HEK293T (cell line): ENCODE measurements at places on chromosomes 4 and X.

DNA sequence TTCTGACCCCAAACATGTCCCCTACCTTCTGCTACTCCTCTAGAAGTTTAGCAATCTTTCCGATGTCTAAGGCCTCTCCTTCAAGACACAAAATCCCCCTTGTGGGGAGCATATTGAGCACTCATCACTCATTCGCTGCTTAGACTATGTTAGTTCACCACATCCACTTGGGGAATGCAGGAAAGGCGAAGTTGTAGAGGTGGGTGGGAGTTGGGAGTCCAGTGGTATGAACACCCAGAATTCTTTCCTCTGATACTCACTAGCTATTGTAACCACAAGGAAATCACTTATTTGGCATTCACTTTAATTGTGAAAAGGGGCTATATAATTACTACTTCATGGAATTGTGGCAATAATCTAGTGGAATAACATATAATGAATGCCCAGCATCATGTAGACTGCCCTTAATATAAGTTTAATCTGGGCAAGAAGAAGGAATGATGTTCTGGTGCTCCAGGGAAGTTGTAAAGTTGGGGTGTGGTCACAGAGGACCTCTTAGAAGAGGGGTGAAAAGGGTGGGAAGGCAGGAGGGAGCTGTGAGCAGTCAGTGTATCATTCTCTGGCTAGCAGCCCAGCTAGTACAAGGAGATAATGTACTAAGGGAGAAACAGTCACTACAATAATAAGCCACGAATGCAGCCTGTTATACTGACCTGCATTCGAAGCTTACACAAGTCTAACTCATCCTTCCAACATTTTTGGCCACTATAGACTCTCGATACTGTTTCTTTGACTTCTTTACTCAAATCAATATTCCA, 468.2 kb upstream of the DIPK2B start:
- no peak for DNase-seq

GRCh38 chrX:120504569-120504968, 35.5 kb upstream of the LAMP2 start:
- DNase-seq: no peak

DNA sequence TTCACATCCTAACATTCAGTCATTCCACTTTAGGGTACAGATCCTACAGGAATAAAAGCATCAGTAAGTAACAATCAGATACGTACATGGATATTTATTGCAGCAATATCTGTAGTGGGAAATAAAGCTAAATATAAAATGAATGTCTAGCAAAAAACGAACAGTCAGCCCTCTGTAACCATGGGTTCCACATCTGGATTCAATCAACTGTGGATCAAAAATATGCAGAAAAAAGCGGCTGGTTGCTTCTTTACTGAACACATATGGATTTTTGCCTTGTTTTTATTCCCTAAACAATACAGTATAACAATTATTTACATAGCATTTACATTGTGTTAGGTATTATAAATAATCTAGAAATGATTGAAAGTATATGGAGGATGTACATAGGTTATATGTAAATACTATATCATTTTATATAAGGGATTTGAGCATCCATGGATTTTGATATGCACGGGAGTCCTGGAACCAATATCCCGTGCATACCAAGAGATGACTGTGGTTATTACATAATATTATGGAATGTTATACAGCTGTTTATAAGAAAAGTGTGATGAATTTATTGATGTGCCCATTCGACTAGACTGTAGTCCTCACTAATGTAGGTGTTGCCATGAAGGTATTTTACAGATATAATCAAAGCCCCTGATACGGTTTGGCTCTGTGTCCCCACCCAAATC, 132.8 kb downstream of the ARHGEF9 start:
- no peak for DNase-seq

DNA sequence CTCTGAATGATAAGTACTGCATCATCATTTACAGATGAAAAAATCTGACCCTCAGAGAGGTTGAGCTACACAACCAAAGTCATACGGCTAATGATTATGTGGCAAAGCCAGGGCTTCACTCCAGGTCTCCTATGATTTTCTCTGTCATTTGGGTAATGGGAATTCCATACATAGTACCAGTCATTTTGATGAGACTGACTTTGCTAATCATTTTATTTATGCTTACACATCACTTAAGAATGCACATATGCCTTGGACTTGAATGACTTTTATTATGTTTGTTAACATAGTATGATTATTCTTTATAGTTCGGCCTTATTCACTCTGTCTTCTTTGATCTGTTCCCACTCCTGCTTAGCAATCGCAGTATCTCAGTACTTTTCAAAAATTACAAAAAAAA, 255.1 kb upstream of the GPRIN3 start:
- DNase-seq: no peak

GRCh38 chr4:183765251-183765911, 106.3 kb downstream of the TRAPPC11 start:
- no peak for DNase-seq

GRCh38 chr4:143713955-143714625, 13.6 kb upstream of the FREM3 start:
- DNase-seq: no peak

DNA sequence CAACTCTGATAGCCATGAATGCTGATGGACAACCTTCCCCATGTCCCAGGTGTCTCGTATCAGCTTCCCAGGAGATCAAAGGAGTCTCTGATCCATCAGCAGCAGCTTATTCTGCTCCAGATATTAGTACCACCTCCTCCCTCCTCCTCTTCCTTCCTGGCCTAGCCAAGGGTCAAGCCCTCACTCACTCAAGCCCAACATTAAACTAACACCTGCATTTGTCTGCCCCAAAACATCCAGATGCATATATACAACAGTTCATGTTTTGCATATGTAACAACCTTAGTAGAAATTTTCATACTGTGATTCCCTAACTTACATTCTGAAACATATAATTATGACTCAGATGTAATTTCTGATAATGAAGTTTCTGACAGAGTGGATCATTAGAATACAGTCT, 29.9 kb downstream of the BCLAF3 start:
- DNase-seq: no peak

DNA sequence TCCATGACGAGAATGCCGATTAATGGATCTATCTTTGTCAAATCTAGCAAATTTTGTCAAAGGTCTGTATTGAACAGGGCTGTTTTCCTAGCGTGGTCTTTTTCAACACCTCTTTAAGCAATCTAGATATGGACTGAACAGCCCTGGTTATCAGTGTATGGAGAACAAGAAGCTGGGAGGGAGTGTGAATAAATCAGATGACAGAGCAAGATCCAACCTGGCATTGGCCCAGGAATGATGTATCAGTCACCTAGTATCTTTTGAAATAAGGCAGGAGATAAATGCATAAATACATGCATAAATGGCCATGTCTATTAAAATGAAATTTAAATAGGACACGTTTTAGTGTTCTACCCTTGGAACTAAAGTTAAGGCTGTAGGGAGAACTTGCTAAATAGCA, 15.7 kb upstream of the AP1S2 start:
- no peak for DNase-seq

DNA sequence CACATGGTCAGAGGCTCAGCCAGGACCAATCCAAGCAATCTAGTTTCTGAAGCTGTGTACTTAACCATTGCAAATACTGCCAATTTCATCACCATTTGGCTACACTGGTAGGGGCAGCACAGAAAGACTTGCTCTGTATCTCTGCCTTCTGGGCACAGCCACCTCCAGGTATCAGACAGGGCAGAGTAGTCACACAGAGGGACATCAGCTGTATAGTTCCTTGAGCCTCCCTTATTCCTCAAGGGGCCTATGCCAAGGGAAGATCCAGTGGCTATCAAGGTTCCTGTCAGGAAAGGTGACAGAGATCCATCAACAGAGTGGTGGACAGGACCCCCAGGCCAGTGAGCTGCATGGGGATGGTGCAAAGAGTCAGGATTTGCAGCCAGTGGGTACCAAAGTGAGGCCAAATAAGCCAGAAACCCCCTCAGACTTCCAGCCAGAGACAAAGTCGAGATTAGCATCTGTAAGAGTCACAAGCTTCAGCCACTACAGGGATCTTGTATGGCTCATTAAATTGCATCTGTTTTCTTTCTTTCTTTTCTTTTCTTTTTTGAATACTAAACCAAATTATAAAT, 381.6 kb upstream of the CPEB2 start:
- DNase-seq: no peak

GRCh38 chr4:17681281-17682221, 67.1 kb downstream of the MED28 start:
- no peak for DNase-seq

DNA sequence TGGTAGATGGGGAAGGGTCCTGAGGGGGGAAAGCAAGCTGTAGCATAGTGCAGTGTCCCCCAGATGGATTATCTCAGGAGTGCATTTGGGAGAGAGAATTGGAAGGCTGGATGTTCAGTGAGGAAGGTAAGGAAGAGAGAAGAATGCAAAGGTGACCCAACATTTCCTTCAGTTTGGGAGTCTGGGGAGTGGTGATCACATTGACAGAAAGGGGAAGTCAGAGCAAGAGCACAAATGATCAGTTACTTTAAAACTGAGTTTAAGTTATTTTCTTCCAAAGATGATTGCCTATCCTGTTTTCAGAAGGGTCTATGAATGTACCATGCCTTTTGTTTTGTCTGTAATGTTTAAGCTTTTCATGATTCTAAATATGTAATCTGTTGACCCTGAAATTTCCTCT, 47.6 kb downstream of the ARHGAP10 start:
- DNase-seq: no peak

DNA sequence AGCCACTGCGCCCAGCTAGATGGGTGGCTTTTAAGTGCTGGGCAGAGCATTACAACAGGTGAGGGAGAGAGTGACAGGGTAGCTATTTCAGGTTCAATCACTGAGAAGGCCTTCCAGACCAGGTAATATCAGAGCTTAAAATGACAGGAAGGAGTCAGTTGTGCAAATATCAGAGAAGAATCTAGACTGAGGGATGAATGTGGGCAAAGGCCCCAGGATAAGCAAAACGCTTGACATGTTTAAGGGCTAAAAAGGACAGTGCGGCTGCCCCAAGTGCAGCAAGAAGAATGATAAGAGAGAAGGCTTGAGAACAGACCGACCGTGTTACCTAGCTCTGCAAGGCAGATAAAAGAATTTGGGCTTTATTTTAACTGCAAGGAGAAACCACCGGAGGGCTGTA, 18.6 kb downstream of the AADAT start:
- DNase-seq: no peak

GRCh38 chrX:139201924-139202323, 328.6 kb upstream of the F9 start:
- DNase-seq: no peak

GRCh38 chr4:82818664-82819662, 20.4 kb upstream of the SCD5 start:
- DNase-seq: no peak

GRCh38 chrX:35444671-35445355, 353.3 kb upstream of the MAGEB16 start:
- no peak for DNase-seq

- peak; percentile 4 for DNase-seq
Measured at GRCh38 chrX:94204524-94204923, 530.5 kb downstream of the FAM133A start.

- no peak for DNase-seq
Measured at GRCh38 chr4:38424151-38424871, 239.7 kb upstream of the KLF3 start.

GRCh38 chr4:51906167-51906958, 63.4 kb downstream of the DCUN1D4 start:
- no peak for DNase-seq

GRCh38 chrX:38929966-38930421, 128.7 kb downstream of the MID1IP1 start:
- no peak for DNase-seq

DNA sequence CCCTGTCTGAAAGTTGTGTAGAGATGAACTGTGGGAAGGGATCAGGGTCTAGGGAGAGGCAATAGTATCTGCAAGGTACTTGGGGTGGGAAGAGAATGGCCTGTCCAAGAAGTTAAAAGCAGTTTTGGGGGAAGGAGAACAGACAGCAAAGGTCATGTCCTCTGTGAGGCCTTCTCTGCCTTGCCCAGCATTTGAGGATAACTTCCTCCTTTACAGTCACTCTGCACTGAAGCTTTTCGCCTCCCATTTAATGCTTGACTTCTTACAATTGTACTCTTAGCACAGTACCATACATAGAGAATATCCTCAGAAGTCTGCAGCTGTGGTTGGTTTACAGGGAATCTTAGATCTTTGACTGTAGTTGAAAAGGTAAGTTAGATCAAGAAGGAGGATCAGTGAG, 121.8 kb upstream of the AP1S2 start:
- DNase-seq: no peak

DNA sequence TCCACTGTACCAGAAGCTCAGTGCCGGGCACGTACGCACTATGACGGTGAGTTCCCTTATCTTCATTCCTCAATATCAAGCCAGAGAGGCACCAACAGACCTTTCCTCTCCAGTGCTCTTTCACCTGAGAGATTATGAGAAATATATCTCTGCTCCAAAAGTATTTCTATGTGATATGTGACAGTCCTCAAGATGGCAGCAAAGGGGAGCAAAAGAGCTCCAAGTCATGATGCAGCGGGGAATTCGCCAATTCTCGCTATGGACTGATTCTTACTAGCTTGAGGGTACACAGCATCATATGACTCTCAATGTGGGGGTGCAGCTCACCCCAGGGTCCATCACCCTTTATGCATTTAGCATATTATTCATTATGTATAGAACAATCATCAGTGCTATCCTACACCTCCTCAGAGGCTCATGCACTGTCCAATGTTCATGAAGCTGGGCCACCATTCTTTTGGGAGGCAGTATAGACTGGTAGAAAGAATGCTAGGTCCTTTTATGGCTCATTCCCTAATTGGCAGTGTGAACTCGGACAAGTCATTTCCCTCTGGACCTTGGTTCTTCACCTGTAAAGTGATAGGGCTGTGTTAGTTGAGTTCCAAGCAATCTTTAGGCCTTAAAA, 12.8 kb upstream of the IQSEC2 start:
- no peak for DNase-seq

DNA sequence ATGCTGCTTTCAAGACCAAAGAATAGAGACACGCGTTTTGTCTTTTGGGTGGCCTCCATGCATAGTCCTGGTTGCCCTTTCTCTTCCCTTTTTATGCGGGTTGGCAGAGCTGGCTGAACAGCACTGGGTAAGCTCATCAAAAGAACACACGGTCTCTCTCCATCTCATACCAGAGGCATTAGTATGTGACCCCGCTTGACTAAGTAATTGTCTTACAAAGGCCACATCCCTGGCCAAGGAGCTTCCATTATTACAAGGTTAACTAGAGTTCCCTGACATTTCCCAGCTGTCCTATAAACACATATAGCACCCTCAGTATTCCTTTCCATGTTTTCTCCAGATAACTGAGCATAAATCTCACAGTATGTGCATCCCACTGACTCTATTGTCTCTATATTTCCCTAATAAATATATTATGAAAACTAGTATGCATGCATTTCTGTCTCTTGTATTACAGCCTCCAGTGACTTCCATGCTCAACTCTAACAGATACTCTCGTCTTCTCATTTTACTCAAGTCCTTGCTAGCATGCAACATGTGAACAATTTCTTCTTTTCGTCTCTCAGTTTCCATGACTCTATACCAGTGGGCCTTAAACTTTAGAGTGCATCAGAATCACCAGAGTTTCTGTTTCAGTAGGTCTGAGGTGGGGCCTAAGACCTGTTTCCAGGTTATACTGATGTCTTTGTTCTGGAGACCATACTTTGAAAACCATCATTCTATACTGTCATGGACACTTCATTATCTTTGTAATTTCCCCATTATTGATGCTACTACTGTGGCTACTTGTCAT, 247.7 kb upstream of the ARSJ start:
- no peak for DNase-seq

GRCh38 chr4:165921546-165921945, 48.5 kb downstream of the TLL1 start:
- DNase-seq: no peak

GRCh38 chrX:39443240-39443639, 642.0 kb downstream of the MID1IP1 start:
- no peak for DNase-seq

GRCh38 chrX:15672881-15673280, 8.3 kb upstream of the CLTRN start:
- no peak for DNase-seq
